Activated T-cell treated with anti-CD3 and anti-CD28 coated beads, Interleukin-2, amount 50 U/mL, for 4 hours (primary cell): ENCODE measurements at places on chromosomes 1 and 21. TPM values are rescaled to one million over a fixed set of nuclear protein-coding genes. Genes with fewer than 3 reads are reported as not detected.

Gene OR2L3
- total RNA-seq, result not detected

Gene LIN28A
- total RNA-seq, result 0.37 TPM

Gene SPRR5
- not detected for total RNA-seq

Gene TNNT2
- not detected for total RNA-seq

Gene VWA1
- 0.19 TPM for total RNA-seq

Gene TSSK3
- 0.92 TPM for total RNA-seq
